Stimulated activated CD4-positive, alpha-beta T cell treated with anti-CD3 and anti-CD28 coated beads, Interleukin-15, amount 100 ng/mL, for 1 hour (primary cell): ENCODE measurements at places on chromosomes 7 and 10.

DNA sequence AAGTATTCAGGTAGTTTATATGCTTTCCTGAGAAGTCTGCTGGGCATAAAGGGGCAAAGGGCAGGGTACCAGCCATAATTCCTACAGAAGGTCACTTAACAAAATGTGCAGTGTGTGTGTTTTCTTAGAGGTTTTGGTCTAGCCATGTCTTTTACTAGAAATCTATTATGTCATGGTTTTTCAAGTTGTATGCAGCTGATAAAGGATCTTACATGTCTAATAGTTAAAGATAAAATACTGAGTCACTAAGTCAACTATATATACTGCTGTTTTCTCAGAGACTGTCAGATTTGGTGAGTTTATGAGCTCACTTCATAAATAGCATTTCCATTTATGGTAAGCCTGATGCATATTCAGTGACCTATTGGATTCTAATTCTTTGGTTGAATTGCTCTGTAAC is 7.7 kb downstream of the CASP2 start:
- no peak for DNase-seq

- no peak for DNase-seq
Observed at GRCh38 chr7:105021352-105021751, 7.3 kb downstream of the KMT2E start.

- no peak for DNase-seq
Observed at GRCh38 chr10:126094537-126094936, 198.2 kb downstream of the FANK1 start.

- no peak for DNase-seq
Observed at GRCh38 chr7:36208426-36208825, 55.4 kb downstream of the EEPD1 start.

- no peak for DNase-seq
Observed at GRCh38 chr7:114392686-114393085, 21.9 kb upstream of the FOXP2 start.

DNA sequence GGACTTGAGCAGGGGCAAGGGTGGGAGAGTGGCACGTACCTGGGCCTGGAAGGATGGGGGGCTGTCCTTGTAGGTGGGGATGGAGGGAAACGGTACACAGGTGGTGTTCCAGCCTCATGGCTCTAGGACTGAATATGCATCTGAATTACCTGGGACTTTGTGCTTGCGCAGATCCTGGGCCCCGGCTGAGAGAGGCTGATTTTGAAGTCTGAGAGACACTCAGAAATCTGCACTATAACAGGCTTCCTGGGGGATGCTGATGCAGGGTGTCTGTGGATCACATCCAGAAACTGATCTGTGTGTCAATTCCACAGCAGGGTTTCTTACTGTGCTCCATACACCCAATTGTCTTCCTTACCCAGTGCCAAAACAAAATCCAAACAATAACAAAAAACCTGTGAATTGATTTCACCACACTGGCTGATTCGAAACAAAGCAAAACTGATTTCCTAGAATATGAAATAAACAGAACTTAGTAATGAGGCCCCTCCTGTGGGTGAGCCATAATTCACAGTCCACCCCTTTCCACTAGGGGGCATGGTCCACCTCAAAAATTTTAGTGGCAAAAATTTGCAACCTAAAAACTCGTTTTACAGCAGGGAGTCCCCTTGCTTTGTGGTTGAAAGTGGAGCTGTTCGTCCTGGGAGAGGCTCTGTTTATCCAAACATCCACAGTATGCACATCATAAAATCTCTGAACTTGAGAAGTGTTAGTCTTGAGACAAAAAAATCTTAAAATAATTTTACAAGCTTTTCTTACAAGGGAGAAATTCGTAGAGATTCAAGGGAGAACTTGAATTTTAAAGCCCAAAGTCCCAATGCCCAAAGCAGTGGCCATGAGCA is 32.0 kb upstream of the PLEKHA1 start:
- peak; percentile 9 for DNase-seq

GRCh38 chr10:55870186-55870585 is 490.9 kb downstream of the ZWINT start:
- no peak for DNase-seq

DNA sequence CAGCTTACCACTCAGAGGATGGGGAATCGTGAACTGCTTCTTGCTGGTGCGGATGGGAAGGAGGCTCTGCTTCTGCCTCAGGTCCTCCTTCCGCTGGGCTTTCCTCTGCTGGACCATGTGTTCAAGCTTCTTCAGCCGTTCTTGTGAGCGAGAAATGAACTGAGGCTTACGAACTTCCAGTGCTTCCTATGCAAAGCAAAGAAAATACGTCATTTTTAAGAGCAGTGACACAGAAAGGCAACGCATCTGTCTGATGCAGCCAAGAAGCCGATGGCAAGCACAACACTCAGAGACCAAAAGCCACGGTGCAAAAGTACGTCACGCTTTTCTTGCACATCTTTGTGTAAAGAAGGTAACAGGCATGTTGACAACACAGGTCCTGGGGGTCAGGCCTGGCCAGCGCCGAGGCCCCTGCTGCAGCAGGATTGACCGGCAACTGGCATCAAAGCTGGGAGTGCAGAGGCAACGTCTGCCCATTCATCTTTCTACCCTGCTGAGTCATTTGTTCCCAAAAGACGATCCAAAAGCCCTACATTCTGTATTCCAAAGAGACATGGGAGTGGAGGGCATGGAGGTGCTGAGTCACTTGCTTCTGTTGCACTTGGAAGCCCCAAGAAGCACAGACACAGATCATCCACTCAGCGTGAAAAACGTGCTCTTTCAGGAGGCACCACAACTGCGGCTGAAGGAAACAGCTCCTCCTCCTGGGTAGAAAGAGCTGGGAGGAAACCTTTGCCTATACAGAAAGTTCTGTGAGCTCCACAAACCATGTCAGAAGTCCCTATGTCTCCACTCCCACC is 71.0 kb upstream of the ADAM12 start:
- DNase-seq: no peak

DNA sequence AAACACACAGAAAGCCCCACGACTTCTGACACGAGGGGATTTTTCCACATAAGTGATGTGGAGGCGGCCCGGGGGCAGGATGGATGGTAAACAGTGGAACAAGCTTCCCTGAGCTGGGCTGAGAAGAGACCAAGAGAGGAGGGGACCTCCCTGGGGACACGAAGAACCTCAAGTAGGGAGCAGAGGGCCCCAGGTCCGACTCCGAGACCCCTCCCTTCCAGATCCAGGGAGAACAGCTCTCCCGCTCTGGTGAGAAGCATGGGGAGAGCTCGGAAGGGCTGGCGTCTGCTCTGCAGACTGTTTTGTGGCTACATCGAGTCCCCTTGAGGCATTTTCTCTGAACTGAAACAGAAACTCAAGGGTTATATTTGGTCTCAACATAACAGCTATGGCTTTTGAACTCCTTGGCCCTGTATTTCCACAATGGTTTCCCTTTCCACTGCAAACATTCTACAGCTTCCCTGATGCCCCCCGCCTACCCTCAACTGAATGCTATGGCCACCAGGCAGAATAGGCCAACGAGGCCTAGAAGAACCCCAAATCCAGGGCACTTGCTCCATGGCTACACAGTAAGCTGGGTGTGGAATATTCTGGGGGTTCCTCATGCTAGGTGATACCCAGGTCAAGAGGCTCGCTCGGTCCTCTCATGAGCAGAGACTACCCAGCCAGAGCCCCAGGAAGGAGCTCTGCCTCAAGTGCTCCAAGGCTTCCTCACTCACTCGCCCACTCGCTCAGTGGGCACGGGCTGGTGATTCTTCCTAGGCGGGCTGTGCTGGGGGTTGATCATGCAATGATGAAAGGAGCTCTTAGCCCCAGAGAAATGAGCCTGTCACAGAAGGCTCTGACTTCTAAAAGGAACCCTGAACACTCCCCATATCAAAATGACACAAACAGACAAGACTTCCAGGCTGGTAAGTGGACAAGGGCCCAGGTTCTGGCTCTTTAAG is 47.5 kb downstream of the FAM53B start:
- no peak for DNase-seq

DNA sequence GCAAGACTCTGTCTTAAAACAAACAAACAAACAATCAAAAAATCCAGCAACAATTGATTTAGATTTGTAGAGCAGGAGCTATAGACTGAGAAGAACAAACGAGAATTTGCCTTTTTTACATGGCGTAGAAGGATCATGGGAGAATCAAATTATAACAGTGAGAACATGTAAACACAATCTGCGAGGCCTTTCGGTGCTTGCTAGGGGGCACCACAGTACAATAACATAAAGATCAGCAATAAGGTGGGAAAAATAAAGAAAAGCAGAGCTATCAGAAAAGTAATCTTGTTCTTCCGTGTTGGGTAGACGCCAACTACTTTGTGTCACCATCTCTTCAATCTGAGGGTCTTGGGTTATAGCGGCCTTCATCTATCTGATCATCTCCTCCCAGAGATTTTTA is 82.2 kb downstream of the NOD1 start:
- no peak for DNase-seq

GRCh38 chr7:70313271-70313670 is 715.0 kb downstream of the AUTS2 start:
- no peak for DNase-seq
